ENCODE measurements at places on chromosomes 7 and 10. TPM values are rescaled to one million over a fixed set of nuclear protein-coding genes. Genes with fewer than 3 reads are reported as not detected.
A peak's percentile ranks its signal among the peaks of the same experiment; 100 is the strongest.

DNA sequence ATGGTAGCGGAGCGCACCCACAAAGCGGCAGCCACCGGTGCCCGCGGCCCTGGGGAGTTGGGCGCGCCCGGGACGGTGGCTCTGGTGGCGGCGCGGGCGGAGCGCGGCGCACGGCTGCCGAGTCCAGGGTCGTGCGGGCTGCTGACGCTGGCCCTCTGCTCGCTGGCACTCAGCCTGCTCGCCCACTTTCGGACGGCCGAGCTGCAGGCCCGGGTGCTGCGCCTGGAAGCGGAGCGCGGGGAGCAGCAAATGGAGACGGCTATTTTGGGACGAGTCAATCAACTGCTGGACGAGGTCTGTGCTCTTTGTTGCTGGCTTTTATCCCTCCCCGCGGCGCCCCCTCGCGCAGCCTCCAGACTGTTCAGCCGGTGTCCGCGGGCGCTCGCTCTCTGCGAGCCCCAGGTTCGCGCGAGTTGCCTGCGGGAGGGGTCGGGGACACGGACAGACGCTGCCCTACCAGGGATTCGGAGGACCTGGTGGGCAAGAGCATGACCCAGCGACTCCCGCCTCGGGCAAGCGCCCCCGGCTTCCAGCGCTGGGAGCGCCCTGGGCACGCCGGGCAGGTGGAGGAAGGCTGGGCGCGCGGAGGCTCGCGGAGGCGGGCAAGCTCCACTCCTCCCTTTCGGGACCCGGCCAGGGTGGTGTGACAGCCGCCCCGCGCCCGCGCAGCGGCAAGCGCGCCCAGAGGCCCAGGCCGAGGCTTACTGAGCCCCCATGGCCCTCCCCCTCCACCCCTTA is 887 bp downstream of the COL13A1 start:
- no peak for DNase-seq

- no peak for DNase-seq
Observed at GRCh38 chr7:50815138-50815537, 32.4 kb upstream of the GRB10 start.

DNA sequence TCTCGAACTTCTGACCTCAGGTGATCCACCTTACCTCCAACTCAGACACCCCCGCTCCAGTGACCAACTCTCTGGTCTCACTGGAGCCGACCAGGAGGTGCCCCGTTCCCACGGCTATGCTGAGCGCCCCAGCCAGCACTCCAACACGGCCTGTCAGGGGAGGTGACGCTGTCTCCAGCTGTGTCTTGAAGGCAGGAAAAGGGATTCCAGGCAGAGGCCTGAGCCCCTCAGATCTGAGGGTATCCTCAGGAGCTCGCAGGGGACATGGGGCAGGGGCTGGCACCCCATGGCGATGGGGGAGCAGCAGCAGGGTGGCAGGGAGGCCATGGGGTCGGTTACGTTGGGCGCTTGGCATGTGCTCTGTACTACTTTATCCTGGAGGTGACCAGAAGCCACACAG is 94.3 kb upstream of the RHEB start:
- DNase-seq, result no peak

GRCh38 chr10:61244261-61244775 is 208.9 kb downstream of the TMEM26 start:
- DNase-seq, result no peak

DNA sequence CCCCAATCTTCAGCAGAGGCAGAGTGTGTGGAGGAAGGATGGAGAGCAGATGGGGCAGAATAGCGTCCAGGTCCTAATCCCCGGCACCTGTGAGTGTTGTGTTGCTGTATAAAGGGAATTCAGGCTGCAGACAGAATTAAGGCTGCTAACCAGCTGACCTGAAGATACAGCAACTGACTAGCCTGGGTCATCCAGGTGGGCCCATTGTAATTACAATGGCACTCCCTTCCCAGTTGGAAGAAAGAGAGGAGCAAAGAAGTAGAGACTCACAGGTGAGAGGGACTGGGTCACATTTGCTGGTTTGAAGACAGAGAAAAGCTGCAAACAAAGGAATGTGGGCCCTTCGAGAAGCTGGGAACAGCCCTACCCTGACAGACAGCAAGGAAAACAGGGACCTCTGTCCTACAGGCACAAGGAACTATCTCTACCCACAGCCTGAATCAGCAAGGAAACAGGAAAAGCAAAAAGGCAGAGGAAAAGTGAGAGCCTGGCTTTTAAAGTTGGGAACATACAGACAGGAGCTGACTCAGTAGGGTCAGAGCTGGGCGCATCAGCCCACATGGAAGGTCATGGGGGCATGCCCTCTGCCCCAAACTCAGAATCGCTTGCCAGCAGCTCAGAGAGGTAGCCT is 11.6 kb upstream of the TMEM72 start:
- no peak for DNase-seq

- DNase-seq, result peak; percentile 7
Observed at GRCh38 chr10:123527151-123527550, 139.0 kb upstream of the GPR26 start.

DNA sequence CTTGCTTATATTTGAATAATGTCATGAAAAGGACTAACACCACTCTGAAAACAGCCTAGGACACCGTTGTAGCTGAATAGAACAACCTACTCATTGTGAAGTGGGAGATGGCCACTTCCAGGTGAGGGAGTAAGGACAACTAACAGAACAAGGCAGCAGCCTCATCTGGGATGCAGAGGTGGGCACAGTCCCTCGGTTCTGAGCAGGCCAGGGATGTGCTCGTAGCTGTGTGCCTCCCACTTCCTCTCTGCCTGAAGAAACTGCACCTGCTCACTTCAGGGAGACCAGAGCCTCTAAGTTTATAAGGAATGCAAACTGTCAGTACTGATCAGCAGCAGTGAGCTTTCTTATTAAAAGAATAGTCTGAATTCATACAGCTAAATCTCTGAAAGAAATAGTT is 2.5 kb downstream of the VSTM4 start:
- DNase-seq, result peak; percentile 26

GRCh38 chr10:97904018-97904381 is 54.4 kb downstream of the GOLGA7B start:
- DNase-seq, result no peak

DNA sequence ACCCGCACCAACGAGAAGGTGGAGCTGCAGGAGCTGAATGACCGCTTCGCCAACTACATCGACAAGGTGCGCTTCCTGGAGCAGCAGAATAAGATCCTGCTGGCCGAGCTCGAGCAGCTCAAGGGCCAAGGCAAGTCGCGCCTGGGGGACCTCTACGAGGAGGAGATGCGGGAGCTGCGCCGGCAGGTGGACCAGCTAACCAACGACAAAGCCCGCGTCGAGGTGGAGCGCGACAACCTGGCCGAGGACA is 1.6 kb downstream of the VIM start:
- no peak for DNase-seq

GRCh38 chr10:13823709-13824405 is 237.1 kb downstream of the PRPF18 start:
- no peak for DNase-seq

DNA sequence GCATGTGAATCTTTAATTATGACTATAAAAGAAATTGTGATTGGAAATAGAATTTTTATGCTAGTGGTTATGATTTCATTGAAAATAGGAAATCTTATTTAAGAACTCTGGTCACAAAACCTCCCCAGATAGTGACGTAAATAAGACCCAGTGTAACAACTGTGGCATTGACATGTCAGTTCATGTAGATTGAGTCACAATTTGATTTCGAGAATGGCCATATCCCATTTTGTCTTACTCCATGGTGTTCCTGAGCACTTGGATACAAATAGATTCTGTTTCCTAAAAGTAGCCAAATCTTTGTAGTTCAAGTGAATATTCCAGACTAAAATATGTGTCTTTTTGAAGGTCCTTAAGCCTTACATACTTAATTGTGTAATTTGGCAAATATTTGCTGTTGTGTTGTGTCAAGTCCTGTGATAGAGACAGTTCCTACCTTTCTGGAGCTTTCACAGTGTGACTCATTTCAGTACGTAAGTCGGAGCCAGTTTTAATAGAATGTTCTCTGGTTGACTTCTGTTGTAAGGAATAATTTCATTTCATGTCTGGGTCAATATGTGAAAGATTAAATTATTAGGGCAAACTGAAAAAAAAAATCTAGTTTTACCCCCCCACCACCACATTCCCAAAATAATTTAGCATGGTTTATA is 37.1 kb upstream of the TOMM7 start:
- no peak for DNase-seq

GRCh38 chr7:1053816-1054370 is 9.5 kb downstream of the GPR146 start:
- no peak for DNase-seq

- no peak for DNase-seq
Observed at GRCh38 chr10:80320377-80320776, 30.9 kb upstream of the MAT1A start.

DNA sequence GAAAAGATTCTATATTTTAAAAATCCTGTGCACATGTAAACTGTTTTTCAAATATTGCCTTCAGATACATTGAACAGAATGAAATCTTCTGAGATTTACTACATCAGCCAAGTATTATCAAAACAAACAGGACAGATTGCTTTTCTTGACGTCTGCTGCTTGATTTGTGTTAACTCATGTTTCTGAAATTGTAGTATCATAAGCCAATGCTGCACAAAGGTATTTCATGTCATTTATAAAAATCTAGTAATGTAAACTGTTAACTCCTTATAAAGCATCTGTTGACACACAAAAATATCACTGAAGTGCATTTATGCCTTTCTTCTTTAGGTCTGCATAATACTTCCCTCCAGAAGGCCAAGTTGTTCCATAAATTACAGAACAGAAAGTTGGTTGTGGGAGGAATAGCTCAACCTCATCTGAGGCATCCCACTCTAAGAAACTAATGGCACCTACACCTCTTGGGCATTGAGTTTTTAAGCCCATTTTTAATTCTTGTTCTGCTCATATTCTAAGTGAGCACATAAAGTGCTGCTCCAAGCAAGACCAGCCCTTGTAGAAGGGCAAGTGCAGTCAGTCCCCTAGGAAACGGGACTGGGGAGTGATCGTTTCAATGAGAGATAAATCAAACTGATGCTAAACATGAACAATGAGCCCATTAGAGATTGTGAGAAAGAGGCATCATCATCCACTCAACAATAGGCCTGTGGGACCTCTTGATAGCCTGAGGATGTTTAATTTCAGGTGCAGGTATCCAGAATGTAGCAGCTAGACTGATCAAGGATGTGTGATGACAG is 28.5 kb downstream of the CAV1 start:
- no peak for DNase-seq

DNA sequence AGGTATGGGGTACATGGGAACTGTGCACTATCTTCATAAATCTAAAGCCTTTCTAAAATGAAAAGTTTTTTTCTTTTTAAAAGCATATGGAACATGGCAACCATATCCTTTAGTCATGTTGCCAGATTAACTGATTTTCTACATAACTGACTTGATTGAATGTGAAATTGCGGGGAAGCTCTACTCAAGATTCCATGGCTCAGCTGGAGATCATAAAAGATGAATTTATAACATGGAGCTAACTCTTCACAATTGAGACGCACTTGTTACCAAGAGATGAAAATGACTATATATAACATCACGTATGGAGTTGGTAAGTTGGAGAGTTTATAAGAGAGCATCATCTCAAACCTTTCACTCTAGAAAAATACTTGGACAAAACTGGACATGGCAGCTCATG is 190.2 kb upstream of the MYO3A start:
- DNase-seq, result no peak

GRCh38 chr10:131279516-131279915 is 32.0 kb downstream of the TCERG1L start:
- no peak for DNase-seq

DNA sequence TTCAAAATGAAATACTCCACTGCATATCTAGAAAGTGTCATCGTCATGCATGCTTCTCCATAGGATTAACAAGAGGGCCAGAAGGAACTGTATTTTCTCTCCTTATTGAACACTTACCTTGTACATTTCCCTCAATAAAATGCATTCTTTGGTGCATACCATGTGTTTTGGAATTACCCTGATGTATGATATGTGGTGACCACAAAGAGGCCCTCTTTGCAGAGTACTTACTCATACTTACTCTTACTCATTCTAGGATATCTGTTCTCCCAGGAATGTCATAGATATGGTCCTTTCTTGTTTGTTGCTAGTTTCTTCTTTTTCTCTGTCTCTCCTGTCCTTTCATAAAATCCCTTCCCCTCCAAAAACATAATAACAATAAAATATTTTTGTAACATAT is 1087.1 kb upstream of the POT1 start:
- DNase-seq, result no peak

- DNase-seq, result peak; percentile 4
Observed at GRCh38 chr7:129940329-129940728, 12.4 kb downstream of the UBE2H start.

DNA sequence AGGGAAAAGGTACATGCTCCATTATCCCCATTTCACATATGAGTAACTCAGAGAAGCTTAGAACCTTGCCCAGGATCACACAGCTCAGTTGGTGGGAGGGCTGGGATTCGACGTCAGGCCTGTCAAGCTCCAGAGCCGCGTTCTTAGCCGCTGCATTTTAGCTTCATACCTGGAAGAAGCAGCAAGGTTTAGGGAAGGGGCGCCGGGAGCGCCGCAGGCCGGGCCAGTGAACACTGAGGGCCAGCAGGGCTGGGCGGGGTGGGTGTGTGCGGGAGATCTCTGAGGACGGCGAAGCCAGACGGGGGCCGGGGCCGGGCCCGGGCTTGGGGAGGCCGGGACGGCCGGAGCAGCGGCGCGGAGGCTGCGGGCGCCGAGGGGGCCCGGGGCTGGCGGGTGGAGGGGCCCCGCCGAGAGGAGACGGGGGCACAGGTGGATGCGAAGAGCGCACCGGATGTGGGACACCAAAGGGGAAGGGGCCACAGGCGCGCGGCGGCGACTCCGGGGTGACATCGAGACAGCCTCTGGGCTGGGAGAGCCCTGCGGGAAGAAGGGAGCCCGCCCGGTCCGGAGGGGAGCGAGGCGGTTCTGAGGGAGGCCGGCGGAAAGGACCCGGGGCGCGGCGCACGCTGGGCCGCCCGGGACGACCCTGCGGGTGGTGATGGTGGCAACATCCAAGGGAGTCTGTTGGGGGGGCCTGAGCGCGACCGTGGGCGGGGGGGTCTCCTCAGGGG is 498 bp downstream of the NDST2 start:
- no peak for DNase-seq

The C10orf67 gene
- not detected for total RNA-seq

The RFC2 gene
- total RNA-seq, result 23.3 TPM

The GPRIN2 gene
- total RNA-seq, result 9.4 TPM

The NPSR1 gene
- not detected for total RNA-seq

The DRGX gene
- total RNA-seq, result not detected

The AGAP5 gene
- total RNA-seq, result 17.7 TPM

All from ureter (tissue), 1 donor.